ENCODE measurements at places on chromosomes 1 and 21.

DNA sequence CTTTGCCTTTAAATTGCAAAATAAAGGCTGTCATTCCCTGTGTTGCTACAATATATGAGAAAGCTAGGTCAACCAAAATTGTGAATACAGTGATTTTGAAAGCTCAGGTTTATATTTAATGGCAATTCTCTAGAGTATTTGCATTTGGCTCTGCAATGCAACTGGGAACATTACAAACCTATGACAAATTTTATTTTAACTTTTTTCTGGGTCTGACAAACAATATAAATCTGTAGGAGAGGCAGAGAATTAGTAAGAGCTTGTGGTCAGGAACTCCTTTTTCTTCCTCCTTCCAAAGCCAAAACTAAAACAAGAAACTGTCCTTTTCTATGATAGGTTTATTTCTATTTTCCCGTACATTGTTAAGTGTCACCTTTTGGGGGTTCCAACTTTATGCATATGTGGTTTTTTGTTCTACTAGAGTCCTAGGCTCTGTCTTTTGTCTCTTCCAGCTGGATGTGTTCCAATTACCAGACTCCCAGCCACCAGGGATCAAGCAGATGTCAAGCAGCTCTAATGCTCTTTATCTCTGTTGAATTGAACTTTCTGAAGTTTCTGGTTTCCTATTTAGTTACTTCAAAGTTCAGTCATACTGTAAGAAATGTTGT, 106.9 kb downstream of the ASH1L start:
- DNase-seq: no peak

- no peak for DNase-seq
These were observed 206.0 kb upstream of the USP24 start for GRCh38 chr1:55420929-55421716.

- DNase-seq: no peak
These were observed 350.1 kb upstream of the GREM2 start for GRCh38 chr1:240962086-240962485.

GRCh38 chr1:205382561-205382960, 25.8 kb upstream of the KLHDC8A start:
- no peak for DNase-seq

DNA sequence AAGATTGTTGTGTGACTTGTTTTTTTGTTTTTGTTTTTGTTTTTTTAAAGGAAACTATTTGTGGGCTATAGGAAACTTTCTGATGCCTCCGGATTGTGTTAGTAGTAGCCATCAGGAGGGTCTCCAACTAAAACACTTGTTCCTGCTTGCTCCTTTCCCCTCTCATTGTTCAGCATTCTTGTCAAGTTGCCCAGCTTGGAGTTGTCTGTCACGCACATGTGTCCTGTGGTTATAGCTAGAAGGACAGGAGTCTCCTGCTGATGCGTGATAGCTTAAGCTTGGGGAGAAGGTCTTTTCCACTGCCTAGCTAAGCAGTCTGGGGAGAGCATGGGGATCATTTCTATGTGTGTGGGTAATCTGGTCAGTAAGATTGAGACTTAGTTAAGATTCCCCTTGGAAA, 3.2 kb upstream of the LYPLA2 start:
- no peak for DNase-seq

DNA sequence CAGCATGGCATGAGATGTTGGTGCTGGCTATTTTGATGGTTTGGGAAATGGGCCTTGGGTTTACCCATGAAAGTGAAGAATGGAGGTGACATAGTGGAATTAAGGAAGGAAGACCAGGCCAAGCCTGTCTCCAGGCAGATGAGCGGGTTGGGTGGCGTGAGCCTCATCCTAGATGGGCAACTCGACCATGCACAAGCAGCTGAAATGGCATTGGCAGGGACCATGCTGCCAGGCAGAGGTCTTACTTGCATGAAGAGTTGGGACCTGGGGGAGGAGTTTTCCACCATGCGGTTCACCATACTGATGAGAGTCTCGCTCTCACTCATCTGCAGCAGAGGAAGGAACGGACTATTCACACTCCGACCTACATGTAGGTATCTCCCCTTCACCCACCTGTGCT, 37.5 kb upstream of the GOLT1A start:
- DNase-seq: no peak

- DNase-seq: no peak
These were observed 102.3 kb downstream of the LACTBL1 start for GRCh38 chr1:22870201-22870871.

DNA sequence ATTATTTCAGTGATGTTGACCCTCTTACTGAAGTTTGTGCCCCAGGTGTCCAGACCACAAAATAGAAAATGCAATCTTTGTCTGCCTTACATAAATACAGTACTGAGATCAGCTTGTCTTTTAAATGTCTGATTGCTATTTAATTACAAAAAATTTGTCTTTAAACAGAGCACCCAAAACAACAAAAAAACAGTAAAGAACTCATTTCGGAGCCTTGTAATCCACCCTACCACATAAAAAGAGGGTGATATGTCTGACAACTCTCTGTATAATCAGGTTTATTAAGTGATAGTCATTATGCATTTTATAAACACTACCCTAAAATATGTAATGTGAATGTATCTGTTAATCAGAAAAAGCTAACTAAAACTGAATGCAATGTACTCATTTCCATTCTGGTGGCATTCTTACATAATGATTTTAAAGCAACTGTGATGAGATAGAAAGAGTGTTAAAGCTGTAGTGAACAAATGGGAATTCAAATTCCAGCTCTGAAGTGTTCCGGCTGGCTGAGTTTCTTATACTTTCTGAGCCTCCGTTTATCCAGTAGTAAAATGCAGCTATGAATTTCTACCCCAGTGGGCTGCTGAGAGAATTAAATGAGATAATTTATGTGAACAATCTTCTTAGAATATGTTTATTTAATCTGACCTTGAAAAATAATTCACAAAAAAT, 486.6 kb downstream of the USP25 start:
- DNase-seq: no peak

DNA sequence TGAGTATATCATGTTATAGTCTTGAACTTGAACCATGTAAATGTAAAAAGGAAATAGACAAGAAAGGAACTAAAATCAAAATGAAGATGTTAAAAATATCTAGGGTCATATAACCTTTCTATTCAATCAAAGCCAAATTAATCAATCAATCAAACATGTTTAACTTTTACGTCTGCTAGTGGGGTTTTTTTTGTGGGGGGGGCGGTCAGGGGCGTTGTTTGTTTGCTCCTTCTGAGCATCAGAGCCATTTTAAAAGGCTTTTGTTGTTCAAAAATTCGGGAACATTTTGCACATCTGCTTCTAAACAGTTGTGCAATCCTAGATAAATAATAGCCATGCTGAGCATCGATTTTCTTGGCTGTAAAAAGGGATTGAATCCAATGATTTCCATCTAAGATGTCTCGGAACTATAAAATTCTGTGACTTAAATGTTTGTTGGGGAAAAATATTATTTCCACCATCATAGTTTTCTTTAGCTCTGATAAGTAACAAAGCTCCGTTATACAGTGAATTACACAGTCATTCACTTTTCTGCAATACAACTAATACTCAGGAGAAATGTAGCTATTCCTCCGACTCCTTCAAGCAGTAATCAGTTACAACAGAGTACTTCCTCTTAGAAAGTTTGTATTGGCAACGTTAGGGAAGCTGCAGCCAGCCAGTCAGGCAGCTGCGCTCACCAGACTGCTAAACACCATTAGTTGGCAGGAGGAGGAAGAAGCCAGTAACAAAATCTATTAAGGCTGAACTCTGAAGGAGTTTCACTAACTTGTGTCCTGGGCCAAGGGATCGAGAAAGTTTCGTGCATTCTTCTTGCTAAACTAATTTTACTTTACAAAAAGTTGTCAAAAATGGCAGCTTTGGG, 2.2 kb downstream of the SPATA6 start:
- peak; percentile 48 for DNase-seq

- DNase-seq: no peak
These were observed 16.2 kb upstream of the MPL start for GRCh38 chr1:43321331-43321891.

GRCh38 chr1:57341721-57342120, 82.1 kb downstream of the DAB1 start:
- DNase-seq: no peak

- no peak for DNase-seq
These were observed 31.9 kb downstream of the RUSC1 start for GRCh38 chr1:155352631-155353030.

GRCh38 chr1:17475752-17476151, 36.3 kb upstream of the RCC2 start:
- DNase-seq: no peak

DNA sequence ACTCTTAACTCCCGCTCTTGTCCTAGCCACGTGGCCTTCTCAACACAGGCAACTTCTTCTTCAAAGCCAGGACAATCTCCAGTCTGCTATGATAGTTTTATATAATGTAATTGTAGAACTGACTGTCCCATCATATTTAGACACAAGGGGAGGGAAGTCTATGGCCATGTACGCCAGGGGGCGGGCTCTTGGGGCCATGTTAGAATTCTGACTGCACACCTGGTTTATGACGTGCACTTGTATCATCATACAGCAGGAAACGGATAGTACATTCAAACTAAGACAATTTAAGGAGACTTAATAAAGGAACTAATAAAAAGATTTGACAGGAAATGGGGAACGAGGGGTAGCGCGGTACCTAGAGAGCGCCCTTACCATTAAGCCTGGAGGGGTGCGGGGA, 21.5 kb downstream of the DMRTB1 start:
- DNase-seq: no peak

DNA sequence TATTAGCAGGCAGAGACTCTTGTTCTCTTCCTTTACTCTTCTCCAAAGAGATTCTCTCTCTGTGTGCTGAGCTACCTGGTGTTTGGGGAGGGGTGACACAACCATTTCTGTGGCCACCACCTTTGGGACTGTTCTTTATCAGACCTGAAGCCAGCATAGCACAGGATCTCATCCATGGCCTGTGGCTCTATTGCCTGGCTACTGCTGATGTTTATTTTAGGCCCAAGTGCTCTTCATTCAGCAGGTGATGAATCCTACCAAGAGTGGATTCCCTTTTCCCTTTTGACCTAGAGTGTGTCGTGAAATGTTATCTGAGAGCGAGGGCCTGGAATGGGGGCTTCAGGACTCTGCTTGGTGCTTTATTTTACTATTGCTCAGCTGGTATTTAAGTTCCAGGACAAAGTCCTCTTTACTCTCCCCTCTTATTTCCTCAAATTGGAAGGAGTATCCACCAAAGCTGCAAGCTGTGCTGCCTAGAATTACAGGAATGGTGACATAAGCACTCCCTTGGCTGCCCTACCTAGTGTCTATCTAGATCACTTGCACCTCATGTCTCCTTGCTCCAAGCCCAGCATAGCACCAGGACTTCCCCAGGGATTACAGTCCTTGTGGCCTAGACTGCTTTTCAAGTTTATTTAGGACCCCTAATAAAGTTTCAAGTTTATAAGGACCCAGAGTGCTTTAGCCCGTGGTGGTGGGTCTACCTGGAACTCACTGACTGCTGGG, 94.7 kb upstream of the GPR52 start:
- DNase-seq: no peak

All from hypothalamus (tissue), 51 donors.